ENCODE measurements at places on chromosomes 1 and 21.
A peak's percentile ranks its signal among the peaks of the same experiment; 100 is the strongest.

DNA sequence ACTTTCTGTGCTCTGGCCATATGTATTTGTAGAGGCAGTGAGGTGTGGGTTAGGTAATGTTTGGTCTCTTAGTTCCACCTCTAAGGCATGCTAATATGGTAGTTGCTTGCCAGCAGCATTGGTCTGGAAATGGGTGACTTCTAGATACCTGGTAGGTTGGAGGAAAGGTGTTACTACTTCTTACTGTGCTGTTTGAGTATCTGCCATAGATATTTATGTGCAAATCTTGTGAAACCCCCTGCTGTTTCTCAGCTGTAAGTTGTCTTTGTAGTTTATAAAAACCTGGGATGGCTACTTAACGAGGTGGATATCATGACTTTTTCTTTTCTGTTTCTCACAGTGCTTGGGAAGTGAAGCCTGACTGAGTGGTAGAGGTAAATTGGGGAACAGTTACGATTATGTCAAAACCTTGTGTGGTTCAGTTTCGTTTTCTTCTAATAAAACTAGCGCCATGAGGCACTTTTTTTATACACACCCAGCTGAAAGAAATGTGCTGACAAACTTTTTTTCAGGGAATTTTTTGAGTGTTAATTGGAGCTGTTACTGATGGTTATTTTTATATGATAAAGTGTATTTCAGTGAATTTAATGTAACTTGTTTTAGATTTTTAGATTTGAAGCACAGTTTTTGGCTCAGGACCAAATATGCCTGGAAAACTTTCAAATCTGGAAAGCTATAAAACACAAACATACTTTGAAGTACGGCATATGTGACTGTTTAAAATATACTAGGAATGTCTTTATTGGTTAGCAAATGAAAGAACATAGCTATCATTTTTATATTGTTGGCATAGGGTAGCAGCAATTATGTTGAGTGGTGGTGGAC is 42.1 kb downstream of the CAMSAP2 start:
- DNase-seq, result no peak

GRCh38 chr1:153583976-153584375 is 18.3 kb upstream of the S100A2 start:
- no peak for DNase-seq

DNA sequence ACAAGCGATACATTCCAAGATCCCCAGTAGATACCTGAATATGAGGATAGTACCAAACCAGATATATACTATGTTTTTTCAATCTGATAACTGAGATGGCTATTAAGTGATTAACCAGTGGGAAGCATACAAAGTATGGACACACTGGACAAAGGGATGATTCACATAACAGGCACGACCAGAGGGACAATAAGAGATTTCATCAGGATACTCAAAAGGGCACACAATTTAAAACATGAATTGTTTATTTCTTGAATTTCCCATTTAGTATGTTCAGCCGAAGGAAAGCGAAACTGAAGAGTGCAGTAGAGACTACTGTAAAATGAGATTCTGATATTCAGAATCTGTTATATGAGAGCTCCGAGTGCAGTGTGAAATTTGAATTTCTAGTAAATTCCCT is 10.6 kb downstream of the ZZZ3 start:
- no peak for DNase-seq

GRCh38 chr1:230784163-230784562 is 37.0 kb downstream of the CAPN9 start:
- no peak for DNase-seq

GRCh38 chr21:31184459-31184858 is 146.2 kb upstream of the KRTAP19-8 start:
- peak; percentile 37 for DNase-seq

- DNase-seq, result no peak
Observed at GRCh38 chr1:38990386-38990737, 714 bp upstream of the AKIRIN1 start.
